Natural killer cell (primary cell): ENCODE measurements at places on chromosomes 5 and 9. TPM values are rescaled to one million over a fixed set of nuclear protein-coding genes. Genes with fewer than 3 reads are reported as not detected.

- no peaks in the 10 kb centered on the region for H3K27me3 ChIP-seq
- no peak overlapping the region for H3K27ac ChIP-seq
- H3K4me1 ChIP-seq: peaks cover 23% of the 10 kb centered on the region
- H3K36me3 ChIP-seq: no peaks in the 10 kb centered on the region
- H3K4me3 ChIP-seq: no peak overlapping the region
Measured at GRCh38 chr5:135445306-135445985, 1.7 kb downstream of the DCANP1 start.

The ANKRD31 gene
- 0.12 TPM for total RNA-seq

- H3K4me1 ChIP-seq: no peaks in the 10 kb centered on the region
- H3K27ac ChIP-seq: no peak overlapping the region
- no peak for DNase-seq
- no peaks in the 10 kb centered on the region for H3K36me3 ChIP-seq
- no peak overlapping the region for H3K4me3 ChIP-seq
- H3K27me3 ChIP-seq: no peaks in the 10 kb centered on the region
Measured at GRCh38 chr5:62643556-62644451, 65.2 kb downstream of the LRRC70 start.

- peaks cover 23% of the 10 kb centered on the region for H3K4me1 ChIP-seq
- peaks cover 5% of the 10 kb centered on the region for H3K27me3 ChIP-seq
- no peak overlapping the region for H3K27ac ChIP-seq
- no peak overlapping the region for H3K4me3 ChIP-seq
- no peaks in the 10 kb centered on the region for H3K36me3 ChIP-seq
Measured at GRCh38 chr5:172713113-172713808, 57.7 kb downstream of the DUSP1 start.

DNA sequence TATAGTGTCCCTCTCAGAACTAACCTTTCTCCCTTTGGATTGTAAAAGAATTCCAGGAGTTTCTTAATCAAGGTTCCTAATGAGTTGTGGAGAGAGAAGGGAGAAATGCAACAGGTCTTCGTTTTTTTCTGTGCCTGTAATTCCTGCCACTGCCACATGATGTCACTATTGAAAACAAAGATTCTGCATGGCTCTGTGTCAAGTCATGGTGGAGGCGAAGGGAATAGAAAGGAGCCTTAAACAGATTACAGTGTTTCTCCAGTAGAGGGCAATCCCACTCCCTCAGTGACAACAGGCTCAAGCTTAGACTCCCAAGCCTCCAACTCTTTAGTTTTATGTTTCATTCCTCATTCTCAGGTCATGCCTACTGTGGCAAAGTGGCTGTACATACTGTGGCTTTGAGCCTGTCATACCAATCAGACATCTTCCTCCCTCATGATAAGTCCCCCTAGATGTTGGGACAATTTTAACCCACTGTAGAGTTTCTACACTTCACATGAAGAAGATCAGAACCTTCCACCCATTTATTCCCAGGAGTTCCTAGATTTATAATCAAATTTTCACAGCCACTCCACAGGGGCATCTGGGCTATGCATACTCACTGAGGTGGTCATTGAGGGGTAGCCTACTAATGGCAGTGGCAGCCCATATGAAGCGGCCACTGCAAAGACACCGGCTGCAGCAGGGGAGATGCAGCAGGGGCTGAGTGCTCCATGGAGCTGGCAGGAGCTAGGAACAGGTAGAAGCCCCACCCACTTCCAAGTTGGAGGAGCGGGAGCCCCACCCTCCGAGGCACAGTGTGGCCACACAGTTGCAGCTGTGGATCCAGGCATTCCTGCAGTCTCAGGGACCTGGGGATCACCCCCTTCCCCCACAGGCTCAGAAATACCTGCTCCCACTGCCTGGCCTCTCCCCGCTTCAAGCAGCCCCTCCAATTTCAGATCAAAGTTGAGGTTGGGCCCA is 97.4 kb upstream of the TRIM32 start:
- no peak overlapping the region for H3K4me3 ChIP-seq
- H3K36me3 ChIP-seq: no peaks in the 10 kb centered on the region
- no peak overlapping the region for H3K27ac ChIP-seq
- H3K27me3 ChIP-seq: no peaks in the 10 kb centered on the region

GRCh38 chr9:129451089-129451656 is 169.7 kb downstream of the C9orf50 start:
- H3K27me3 ChIP-seq: no peaks in the 10 kb centered on the region
- DNase-seq: no peak
- H3K36me3 ChIP-seq: no peaks in the 10 kb centered on the region
- no peak overlapping the region for H3K27ac ChIP-seq
- no peak overlapping the region for H3K4me3 ChIP-seq

DNA sequence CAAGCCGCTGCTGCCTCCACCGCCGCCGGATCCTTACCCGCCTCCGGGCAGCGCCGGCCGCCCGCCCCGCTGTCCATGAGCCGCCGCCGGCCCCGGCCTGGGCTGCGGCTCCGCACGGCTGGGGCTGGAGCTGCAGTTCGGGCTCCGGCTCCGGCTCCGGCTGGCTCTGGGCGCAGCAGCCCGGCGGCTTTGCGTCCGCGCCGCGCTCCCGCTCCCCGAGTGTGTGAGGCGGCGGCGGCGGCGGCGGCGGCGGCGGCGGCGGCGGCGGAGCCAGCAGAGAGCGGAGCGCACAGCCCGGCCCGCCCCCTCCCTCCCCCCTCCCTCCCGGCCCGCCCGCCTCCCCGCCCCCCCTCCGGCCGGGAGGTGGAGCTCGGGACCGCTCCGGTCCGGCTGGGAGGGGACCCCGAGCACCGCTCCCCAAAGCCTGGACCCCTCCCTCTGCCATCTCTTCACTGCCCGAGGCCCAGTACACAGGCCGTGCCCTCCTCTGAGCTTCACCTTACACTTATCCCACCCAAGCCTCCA is at the start of gene PCDH1:
PCDH1 (minus strand) TSS at position 225 of the 525 bp plus-strand sequence; CDS start at position 77, 148 bp downstream.
- no peaks in the 10 kb centered on the region for H3K36me3 ChIP-seq
- H3K4me3 ChIP-seq: peak within 1 kb of the TSS; percentile 52
- peak; percentile 60 for DNase-seq
- peak within 1 kb of the TSS; percentile 23 for H3K27ac ChIP-seq
- peaks cover 38% of the 10 kb centered on the region for H3K4me1 ChIP-seq

DNA sequence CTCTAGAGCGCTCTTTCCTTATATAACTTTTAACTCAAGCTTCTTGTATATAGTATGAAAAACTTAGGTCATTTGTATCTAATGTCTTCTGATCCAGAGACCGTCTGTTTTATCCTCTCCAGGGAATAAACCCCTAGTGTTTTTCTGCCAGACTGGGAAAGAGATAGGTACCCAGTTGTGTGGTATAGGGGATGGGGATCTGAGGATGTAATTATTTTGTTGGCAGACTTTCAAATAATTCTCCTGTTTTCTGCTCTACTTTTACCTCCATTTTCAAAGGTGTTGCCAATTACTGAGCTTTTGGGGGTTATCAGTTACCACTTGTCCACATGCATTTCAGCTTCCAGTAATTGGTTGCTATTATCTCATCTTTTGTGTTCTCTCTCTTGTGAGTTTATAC is 17.9 kb downstream of the CCDC171 start:
- no peaks in the 10 kb centered on the region for H3K27me3 ChIP-seq
- H3K27ac ChIP-seq: no peak overlapping the region
- H3K4me3 ChIP-seq: no peak overlapping the region
- no peak for DNase-seq

DNA sequence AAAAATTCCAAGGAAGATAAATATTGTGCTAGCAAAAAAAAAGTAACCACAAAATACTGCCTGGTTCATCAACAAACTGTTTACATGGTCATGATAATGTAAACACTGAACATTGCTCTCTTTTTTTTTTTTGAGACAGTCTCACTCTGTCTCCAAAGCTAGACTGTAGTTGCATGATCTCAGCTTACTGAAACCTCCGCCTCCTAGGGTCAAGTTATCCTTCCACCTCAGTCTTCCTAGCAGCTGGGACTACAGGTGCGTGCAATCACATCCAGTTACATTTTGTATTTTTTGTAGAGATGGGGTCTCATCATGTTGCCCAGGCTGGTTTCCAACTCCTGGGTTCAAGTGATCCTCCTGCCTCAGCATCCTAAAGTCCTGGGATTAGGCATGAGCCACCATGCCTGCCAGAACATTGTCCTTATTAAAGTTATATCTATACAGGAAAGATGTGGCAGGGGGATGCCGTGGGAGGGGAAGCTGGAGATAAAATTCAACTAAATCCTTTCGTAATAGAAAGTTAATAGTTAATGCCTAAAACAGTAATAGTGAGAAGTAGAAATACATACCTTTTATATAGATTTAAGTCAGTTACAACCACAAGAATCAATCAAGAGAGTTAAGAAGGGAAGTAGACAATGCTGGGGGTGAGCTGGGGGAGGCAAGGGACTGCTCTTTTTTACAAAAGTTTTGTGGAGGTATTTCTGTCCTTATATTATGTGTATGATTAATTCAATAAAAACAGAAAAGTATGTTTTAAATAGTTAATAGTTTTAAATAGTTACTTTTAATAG is 52.3 kb downstream of the RGMB start:
- no peak overlapping the region for H3K4me3 ChIP-seq
- H3K27me3 ChIP-seq: no peaks in the 10 kb centered on the region
- no peak overlapping the region for H3K27ac ChIP-seq
- H3K36me3 ChIP-seq: no peaks in the 10 kb centered on the region
- no peak for DNase-seq
